ENCODE measurements at places on chromosomes 16 and 17.

GRCh38 chr17:19239544-19239943 lies 2.4 kb downstream of the EPN2 start:
- DNase-seq, result no peak

- peak; percentile 77 for DNase-seq
These were observed at the start of gene VTN for GRCh38 chr17:28370035-28370743. VTN (minus strand) TSS chr17:28370307; CDS start chr17:28370203, 104 bp downstream.

- no peak for DNase-seq
These were observed 61.1 kb downstream of the PECAM1 start for GRCh38 chr17:64329588-64329987.

DNA sequence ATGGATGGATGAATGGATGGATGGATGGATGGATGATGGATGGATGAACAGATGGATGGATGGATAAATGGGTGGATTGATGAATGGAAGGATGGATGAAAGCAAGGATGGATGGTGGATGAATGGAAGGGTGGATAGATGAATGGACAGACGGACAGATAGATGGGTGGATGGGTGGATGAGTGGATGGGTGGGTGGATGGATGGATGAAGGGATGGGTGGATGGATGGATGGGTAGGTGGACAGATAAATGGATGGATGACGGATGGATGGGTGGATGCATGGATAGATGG lies 14.9 kb downstream of the SRL start:
- DNase-seq, result no peak

- DNase-seq, result no peak
These were observed 77.5 kb downstream of the CYTH1 start for GRCh38 chr17:78704594-78704993.

- no peak for DNase-seq
These were observed 12.9 kb downstream of the FOXF1 start for GRCh38 chr16:86523166-86523740.

DNA sequence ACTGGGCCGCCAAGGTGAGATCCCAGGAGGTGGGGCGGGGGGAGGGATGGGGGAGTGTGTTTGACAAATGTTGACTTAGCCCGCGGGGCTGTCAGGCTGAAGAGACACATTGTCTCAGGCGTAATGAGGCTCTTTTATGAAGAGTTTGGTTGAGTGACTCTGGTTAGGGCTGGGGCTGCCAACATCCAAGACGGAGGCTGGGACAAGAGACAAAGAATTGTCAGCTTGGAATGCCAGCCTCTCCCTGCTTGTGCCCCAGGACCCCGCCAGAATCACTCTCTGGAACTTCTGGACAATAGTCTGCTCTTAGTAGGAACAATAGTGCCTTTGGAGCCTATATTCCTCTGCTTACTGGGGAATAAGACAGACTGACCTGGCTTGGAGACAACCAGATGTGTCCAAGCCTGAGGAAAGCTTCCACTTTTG lies 24.0 kb downstream of the PCTP start:
- DNase-seq, result no peak

DNA sequence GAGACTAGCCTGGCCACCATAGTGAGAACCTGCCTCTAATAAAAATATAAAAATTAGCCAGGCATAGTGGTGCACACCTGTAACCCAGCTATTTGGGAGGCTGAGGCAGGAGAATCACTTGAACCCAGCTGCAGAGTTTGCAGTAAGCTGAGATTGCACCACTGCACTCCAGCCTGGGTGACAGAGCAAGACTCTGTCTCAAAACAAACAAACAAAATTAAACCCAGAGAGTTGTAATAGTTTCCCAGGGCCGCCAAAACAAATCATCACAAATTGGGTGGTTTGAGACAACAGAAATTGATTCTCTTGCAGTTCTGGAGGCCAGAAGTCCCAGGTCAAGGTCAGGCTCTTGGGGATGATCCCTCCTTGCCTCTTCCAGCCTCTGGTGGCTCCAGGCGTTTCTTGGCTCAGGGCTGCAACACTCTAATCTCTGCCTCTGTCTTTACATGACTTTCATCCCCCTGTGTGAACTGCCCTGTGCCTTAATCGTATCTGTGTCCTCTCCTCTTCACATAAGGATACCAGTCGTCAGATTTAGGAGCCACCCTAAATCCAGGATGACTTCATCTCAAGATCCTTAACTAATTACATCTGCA lies 100.3 kb upstream of the NOL11 start:
- DNase-seq, result no peak

DNA sequence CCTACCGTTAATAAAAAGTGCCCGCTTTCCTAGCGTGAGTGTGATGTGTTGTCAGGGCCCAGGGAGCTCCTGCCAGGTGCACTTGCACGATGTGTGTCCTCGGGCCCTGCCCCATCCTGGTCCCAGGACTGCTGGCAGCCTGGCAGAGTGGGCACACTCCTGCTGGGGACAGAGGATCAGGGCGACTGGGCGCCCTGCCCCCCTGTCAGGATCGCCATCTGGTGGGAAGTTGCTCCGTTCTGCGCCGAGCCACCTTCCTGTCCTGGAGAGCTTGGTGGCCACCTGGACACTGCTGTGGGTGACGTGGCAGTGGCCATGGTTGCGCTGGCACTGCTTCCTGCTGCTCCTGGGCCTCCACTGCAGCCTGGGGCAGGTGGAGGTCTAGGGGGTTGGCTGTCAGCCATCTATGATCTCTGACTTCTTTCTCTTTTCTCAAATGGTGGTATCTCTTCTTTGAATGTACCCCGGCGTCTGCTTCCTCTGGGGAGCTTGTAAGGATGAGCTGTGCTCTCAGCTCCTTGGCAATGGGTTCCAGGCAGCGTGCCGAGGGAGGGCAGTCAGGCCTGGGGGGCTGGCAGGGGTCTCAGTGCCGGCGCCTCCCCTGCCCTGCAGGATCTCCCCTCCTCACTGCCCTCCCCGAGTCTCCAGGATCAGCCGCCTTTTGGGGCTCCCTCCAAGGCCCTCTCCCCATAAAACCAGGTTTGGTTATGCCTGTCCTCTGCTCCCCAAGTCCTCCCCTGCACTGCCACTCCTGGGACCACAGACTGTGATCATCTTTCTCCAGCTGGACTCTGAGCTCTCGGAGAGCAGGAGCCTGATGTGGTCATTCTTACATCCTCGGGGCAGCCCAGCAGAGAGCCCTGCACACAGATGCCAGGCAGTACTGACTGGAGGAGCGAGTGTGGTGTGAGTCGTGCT lies 76.9 kb downstream of the AMFR start:
- peak; percentile 19 for DNase-seq

Measured in EL (cell line).